ENCODE measurements at places on chromosomes 4 and X.

DNA sequence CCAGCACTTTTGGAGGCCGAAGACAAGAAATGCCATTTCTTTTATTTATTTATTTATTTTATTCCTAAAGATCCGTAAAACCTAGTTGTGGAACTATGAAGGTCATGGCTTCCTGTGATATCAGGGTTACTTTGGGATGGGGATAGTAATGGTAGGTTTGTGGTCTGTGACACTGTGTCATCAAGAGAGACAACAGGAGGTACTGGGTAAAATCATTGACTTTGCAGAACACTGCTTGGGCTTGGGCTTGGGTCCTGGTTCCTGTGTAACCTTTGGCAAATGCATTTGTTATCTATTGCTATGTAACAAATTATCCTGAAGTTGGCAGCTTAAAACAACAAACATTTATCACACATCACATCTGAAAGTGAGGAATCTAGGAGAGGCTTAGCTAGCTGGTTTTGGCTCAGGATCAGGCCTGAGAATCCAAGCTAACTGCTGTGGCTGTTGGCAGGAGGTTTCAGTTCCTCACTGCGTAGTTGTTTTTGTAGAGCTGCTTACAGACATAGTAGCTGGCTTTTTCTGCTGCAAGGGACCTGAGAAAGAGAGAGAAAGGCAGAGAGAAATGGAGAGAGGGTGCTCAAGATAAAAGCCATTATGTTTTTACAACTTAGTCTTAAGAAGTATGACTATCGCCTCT lies 576.4 kb upstream of the SLIT2 start:
- no peak for DNase-seq

DNA sequence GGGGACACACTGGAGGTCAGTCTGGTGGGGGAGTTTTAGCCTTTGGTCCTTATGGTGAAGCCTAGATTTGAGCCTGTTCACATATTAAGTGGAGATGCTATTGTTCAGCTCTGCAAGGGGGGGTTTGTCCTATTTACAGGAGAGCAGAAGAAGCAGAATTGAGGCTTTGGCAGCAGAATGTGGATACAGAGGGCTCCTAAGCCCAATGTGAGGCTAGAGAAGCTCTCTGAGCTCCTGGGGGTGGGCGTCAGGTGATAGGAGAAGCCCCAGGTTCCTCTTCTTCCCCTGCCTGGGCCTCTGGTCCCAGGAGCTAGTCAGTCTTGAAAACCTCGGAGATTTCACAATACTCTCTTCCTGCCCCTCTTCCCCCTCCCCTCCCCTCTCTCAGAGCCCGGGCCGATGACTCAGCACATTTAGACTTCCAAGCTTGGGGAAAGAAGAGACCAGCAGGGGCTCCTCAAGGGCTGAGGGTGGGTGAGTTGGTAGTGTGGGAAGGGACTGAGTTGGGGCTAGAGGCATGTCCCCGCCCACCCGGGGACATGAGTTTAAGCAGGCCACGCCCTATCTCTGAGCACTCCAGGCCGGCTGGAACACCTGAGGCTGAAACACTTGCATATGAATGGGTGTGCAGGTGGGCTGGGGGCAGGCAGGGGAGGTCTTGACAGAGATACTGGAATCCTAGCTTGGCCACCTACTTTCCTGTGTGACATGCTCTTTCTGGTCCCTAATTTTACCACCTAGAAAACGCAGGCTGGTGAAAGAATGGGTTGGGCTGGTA lies 3.4 kb downstream of the TFE3 start:
- peak; percentile 42 for DNase-seq

GRCh38 chrX:11119313-11119943 lies 8.3 kb downstream of the HCCS start:
- DNase-seq: no peak

DNA sequence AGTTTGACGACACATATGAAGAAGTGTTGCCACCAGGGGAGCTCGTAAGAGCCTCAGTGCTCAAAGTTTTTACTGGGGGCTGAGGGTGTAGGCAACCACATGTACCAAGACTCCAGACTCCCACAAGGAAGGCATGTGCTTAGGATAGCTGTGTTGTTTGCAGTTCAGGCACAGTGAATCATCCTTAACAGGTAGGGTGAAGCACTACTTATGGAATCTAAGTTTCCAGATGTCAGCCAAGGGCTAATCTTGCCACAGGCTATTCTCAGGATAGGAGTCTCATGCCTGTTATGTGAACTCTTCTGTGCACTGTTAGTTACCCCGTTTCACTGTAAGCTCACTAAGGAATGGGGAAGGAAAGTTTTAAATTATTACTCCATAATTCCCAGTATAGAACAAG lies 202.6 kb downstream of the TMA16 start:
- no peak for DNase-seq

GRCh38 chr4:25310803-25311166 lies 1.8 kb upstream of the ZCCHC4 start:
- DNase-seq: no peak

- DNase-seq: no peak
Measured at GRCh38 chr4:139675651-139676050, 10.0 kb downstream of the MGST2 start.

DNA sequence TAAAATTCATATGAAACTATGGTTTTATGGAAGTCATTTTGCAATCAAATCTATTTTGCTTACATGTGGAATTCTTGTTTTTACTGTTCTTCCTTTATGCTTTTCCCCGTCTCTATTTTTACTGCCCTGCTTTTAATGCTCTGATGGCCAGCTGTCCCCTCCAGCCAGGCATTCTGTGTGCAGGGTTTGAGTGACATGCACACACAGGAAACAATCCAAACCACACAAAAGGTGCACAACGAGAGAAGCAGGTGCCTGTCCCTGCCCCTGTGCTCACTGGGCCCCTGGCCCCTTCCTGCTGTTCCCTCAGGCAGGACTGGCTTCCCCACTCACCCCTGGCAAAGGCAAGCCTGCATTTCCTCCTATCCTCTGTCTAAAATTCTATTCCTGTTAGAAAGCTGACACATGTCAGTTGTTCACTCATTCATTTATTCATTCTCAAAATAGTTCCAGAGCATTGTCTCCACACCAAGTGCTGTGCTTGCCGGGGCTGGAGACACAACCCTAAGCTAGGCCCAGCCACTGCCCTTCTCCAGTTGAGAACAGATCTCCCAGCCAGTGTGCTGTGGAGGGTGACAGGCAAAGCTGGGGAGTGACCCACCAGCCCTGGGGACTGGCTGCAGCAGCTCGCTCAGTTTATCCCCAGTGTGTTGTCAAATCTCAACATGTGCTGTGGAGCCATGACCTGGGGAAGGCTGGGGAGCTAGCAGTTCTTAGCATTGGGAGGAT lies 346.3 kb downstream of the FBXW7 start:
- peak; percentile 42 for DNase-seq

- DNase-seq: no peak
Measured at GRCh38 chrX:19673375-19674040, 158.2 kb upstream of the MAP3K15 start.

DNA sequence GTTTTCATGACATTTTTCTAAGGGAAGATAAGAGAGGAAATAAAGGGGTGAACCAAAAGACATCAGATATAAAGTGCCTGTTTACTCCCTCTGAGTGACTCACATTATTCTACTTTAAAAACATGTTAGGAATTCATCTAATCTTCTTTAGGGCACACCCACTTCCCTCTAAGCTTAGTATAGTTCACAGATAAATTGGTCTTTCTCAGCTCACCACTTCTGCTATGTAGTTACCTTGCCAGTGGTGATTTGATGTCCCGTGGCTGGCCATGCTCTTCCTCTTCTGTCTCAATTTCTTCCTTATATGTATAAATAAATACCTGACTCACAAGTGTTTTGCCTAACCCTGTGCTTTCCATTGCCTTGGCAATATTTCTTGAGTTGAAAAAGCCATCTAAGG lies 96.8 kb downstream of the PDLIM5 start:
- DNase-seq: no peak

DNA sequence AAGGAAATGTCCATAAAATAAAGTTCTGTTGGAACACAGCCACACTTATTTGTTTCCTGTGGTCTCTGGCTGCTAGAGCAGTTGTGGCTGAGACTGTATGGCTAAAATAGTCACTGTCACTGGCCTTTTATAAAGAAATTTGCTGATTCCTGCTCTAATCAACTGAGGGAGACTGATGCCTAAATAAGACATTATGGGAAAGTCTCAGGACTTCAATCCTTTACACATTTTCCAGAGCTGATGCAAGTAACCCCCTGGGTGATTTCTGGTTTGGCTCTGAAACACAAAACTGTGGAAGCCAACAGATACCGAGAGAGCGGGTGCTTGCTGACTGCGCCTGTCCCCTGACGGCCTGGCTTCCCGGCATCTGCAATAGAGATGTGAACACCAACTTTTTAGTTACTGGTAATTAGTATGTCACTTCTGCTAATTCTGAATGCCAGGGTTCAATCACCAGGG lies 64.0 kb downstream of the POLR2B start:
- DNase-seq: no peak

- DNase-seq: no peak
Measured at GRCh38 chr4:113147498-113148111, 98.2 kb downstream of the ANK2 start.

GRCh38 chrX:16311671-16312070 lies 144.4 kb downstream of the MAGEB17 start:
- DNase-seq: no peak

DNA sequence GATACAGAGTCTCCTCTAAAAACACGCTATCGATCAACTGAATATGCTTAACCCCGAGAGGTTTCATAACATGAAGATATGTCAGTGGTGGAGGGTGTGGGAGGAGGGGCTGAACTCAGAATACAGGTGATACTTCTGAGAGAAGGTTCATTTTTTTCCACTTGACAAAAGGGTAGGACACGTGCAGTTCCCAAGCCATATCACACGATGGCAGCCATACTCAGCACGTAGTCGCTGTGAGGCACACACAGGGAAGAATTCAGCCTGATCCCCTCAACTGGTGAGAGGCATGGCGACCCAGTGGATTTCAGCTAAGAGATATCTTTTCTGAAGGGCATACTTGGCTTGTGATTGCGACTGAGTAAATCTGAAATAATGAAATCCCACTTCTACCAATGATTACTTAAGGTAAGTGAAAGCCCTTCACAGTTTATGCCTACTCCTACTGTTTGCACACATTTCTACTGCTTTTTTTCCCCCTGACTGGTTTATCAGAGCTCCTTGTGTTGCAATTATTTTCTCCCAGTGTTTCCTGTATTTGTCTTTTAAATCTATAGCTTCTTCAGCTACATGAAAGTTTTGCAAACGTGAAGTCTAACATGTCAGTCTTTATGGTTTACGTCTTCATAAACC lies 133.1 kb downstream of the CORIN start:
- DNase-seq: peak; percentile 82

DNA sequence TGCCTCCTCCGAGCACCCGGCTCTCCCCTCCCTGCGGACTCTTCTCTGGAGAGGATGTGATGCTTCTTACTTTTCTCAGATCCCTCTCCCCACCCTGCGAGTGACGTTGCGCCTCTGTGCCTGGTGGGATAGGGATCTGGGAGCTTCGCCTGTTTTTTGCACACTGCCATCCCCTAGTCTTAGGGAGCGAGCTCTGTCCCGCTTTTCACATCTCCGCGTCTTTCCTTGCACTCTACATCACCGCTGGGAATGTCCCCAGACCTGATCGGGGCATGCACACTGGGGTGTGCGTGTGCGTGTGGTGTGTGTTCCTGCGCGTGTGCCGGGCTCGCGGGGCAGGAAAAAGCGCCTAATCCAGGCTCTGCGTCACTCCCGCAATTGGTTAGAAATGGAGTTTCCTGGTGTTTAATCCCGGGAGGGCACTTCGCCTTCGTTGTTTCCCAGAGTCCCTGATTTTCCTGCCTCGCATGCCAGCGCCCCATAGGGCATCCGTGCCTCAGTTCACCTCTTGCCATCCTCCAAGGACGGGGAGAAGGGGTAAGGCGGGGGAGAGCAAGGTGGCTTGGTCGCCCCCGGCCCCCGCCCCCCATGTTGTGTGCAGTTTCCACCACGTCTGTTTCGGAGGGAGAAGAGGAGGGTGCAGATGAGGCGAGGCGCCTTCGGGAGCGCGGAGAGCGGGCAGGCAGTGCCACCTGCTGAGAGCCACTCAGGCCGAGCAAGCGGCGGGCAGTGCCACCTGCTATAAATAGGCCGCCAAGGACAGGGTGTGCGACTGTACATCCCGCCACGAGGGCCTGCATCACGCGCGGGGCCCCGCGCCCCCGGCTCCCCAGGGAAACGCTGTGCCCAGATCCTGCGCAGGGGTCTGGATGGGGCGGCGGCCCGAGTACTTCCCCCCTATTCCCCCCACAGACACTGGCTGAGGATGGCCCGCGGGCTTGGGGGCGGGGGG lies 759 bp upstream of the TBC1D1 start:
- peak; percentile 23 for DNase-seq

- DNase-seq: peak; percentile 52
Measured at GRCh38 chrX:110146521-110146920, 143.6 kb downstream of the TMEM164 start.

GRCh38 chrX:130654409-130654950 lies 248.5 kb downstream of the ENOX2 start:
- DNase-seq: no peak

DNA sequence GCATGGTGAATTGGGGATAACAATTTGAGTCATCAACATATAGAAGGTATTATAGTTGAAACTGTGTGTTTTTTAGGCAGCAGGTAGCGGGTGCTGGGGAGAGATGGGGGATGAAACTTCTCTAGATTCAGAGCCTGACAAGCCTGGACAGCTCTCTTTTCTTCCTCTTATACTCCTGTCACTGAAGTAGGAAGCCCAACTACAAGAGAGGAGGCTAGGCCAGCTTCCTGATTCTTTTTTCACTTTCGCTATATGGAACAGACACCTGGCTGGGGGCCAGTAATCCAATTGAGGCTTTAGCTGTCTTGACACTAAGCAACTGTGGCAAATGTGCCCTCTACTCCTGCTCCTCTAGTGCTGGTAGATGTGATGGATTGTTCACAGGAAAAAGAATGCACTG lies 69.2 kb downstream of the PHKA1 start:
- DNase-seq: no peak

Measured in NCI-H2081 (cell line).